ENCODE measurements at places on chromosomes 16 and 17. TPM values are rescaled to one million over a fixed set of nuclear protein-coding genes. Genes with fewer than 3 reads are reported as not detected.

- DNase-seq, result no peak
Measured at GRCh38 chr17:44906763-44907728, 7.8 kb upstream of the EFTUD2 start.

MT3 gene
- not detected for total RNA-seq

SLC16A13 gene
- 8.5 TPM for total RNA-seq

RGS11 gene
- 6.1 TPM for total RNA-seq

- DNase-seq, result no peak
Measured at GRCh38 chr17:78623541-78623940, 46.3 kb upstream of the DNAH17 start.

KCNJ2 gene
- 0.70 TPM for total RNA-seq

DNA sequence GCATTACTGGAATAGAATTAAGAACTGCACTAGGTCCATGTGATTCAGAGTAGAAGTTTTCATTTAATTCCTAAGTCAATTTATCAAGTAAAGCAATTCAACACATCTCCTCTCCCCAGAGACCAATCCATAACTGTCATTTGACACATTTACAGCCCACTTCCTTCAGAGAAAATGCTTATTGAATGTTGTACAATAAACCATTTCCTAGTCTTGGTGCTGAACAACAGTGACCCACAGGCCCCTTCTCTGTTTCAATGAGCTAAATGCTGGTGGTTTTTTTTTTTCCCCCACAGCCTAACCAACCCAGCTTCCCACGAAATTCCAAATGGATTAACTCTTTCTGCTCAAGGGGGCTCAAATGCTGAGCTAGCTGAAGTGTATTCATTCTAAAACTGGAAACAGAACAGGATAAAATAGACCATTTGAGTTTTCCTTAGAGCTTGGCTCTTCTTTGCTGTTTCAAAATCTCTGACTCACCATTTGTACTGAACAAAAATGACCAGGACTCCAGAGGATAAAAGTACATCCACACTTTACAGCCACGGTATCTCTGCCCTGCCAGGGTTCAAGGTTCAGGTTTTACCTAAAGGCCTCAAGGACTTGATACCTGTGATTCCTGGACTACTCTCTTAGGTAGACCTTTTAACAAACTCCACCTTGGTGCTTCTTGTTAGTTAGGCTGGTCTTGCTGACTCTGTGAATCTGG, 62.3 kb downstream of the TMEM100 start:
- no peak for DNase-seq

GRCh38 chr16:88596483-88596882, 26.3 kb downstream of the ZC3H18 start:
- DNase-seq, result no peak

GRCh38 chr16:14236401-14236800, 165.3 kb downstream of the MRTFB start:
- no peak for DNase-seq

DNA sequence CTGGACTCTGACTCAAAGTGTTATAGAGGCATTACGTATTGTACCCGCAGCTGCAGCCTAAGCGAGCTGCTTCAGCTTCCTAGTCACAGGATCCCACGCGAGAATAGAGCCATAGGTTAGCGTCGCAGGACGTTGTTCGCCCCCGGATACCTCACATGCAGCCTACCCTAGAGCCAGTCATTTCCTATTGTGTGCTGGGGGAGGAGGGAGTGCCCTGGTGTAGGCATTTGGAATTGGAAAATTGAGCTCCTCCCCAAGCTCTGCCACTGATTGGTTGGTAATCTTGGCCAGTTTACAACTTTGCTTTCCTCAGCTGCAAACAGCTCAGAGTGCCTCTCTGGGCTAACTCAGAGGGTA, 530 bp downstream of the NAA60 start:
- no peak for DNase-seq

SOCS1 gene
- 13.1 TPM for total RNA-seq

DNA sequence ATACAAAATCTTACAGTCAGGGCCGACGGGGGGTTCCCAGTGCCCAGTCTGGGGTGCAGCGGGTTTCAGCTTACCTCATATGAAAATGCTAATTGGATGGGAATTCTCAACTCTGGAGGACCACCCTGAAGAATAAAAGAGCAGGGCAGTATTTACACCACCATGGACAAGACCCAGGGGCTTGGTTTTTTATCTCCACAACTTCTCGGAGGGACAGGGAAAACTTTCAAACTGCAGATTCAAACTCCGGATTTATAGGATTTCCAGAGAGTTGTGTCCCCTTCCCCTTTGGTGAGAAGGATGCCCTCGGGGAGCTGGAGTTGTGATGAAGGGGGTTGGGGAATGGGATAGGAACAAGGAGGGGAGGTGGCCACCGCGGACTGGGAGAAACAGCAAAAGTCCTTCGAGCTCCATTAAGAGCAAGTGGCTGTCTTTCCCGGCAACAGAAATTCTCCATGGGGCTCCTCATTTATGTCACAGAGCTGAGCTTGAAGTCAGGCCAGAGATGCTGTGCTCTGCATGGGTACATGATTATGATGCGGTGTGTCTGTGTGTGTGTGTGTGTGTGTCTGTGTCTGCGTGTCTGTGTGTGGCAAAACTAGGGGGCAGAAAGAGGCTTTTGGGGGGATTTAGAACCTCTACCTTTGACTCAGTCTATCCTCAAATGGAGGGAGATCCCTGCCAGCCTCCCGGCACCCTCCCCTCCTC, 15.7 kb downstream of the FOXL1 start:
- DNase-seq, result no peak

TP53TG3F gene
- not detected for total RNA-seq

DNA sequence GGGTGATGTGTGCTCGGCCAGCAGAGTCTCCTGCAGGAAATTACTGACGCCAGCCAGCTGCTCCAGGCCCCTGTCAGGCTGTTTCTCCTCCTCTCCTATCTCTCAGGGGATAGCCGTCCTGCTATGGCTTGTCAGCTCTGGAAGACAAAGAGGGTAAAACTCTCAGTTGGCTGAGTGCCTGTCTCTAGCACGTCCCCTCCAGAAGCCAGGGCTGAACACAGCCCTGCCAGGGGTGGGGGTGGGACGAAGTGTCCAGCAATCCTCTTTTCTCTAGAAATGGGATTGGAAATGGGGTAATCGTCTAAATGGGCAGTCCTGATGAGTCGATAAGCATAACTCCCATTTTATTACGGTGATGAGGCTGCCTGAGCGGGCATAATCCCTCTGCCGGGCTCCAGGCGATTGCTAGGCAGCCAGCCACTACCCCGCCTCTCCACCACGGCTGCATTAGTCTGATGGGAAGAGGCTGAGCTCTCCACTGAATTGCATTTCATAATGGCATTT, 89.1 kb upstream of the GNAO1 start:
- no peak for DNase-seq

- no peak for DNase-seq
Measured at GRCh38 chr16:19307587-19308241, 22.2 kb downstream of the CLEC19A start.

TBC1D3E gene
- not detected for total RNA-seq

GRCh38 chr17:20156196-20157000, 147.2 kb downstream of the SPECC1 start:
- peak; percentile 22 for DNase-seq

- DNase-seq, result no peak
Measured at GRCh38 chr17:79558091-79558900, 52.6 kb downstream of the RBFOX3 start.

GAS2L2 gene
- total RNA-seq, result not detected

DNA sequence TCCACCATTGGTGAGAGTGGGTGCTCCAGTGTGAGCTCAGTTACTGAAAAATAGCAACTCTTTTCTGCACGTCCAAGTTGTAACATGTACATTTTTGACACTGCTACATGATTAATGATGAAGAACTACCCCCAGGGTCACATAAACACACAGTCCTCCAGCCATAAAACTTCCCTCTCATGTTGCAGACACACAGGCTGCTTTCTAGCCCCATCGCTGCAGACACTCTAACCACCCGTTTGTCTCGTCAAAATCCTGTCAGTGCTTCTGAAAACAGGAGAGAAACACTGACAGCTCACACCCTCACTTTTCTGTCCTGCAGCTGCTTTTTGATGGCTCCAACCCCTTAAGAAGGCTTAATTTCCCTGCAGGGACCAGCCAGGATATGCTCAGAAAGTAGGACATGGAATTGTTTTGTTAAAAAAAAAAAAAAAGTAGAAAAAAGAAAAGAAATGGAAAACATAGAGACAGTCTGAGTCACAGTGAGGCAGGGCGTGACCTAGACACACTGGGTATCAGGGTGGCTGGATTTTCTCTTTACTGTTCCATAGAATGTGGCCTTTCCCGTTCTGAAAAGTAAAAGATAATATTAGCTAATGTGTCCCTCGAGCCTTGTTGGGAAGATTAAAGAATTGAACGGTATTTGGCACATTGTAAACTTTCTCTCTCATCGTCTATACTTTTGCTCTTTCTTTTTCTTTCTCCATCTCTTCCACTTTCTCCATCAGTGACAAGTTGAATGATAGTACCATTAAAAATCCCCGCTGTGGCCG, 20.7 kb upstream of the CCL5 start:
- DNase-seq, result no peak

GFAP gene
- not detected for total RNA-seq

GRCh38 chr17:75738218-75738802, 17.1 kb downstream of the ITGB4 start:
- DNase-seq, result no peak

DNA sequence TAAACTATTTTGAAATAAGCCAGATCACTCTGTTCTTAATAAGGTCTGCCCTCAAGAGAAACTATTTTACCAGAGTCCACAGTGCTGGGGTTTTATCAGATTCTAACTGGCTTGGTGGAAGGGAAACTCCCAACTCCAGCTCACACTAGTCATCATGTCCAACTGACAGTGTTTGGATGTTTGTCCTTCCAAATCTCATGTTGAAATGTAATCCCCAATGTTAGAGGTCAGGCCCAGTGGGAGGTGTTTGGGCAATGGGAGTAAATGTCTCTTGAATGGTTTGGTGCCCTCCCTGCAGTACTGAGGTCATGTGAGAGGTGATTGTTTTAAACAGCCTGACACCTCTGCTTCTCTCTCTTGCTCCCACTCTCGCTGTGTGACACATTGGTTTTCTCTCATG, 1301.0 kb upstream of the CDH8 start:
- DNase-seq, result no peak

RECQL5 gene
- total RNA-seq, result 40.6 TPM

DNAI2 gene
- total RNA-seq, result not detected

- DNase-seq, result no peak
Measured at GRCh38 chr17:40364121-40364861, at the start of gene GJD3. GJD3 (minus strand) TSS chr17:40364737; CDS start chr17:40363815, 922 bp downstream.

KRTAP1-1 gene
- not detected for total RNA-seq

DNA sequence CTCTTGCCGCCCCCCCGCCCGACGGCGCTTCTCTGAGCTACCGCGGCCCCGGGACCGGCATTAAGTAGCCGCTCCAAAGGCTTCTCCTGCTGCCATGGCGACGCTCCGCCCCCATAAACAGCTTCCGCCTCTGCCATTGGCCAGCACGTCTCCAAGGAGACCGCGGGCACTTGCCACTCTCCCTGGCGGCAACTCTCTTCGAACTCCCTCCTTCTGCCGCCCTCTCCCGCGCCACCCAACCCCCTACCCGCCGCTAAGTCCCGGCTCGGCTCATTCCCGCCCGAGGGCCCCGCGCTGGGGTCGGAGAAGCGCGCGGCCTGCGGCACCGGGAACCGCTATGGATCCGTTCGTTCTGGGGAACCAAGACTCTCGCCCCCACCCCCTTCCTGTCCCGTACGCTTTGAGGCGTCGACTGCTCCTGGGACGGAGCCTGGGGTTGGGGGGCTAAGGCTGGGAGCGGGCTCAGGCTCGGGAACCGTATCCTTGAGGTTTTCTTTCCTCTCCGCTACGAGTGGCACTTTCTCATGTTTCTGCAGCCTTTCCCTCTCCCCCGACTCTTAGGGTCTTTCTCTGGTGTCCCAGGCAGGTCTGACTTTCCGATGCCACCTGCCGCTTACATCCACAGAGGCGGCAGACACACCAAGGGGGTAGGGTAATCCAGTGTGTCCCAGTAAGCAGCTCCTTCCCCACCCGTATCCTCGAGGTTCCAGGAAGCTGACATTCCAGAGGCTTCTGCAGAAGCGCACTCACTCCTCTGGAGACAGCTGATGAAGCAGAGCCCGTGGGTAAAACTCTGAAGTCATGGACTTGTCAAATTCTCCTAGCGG, at the start of gene FOXJ1:
FOXJ1 (minus strand) TSS at position 34 of the 827 bp plus-strand sequence. CDS start 850 bp downstream, outside the sequence.
- peak; percentile 95 for DNase-seq

GRCh38 chr17:79041041-79041570, 17.1 kb downstream of the C1QTNF1 start:
- peak; percentile 34 for DNase-seq

GRCh38 chr17:66386498-66387351, 84.3 kb downstream of the PRKCA start:
- DNase-seq, result no peak

- no peak for DNase-seq
Measured at GRCh38 chr17:14321980-14322776, 21.3 kb downstream of the HS3ST3B1 start.

GRCh38 chr16:1541293-1542165, 8.1 kb downstream of the TMEM204 start:
- no peak for DNase-seq
